ENCODE measurements at places on chromosomes 5 and 9. TPM values are rescaled to one million over a fixed set of nuclear protein-coding genes. Genes with fewer than 3 reads are reported as not detected.

FLT4 gene
- 16.9 TPM for total RNA-seq

TERT gene
- total RNA-seq = not detected

BNC2 gene
- total RNA-seq = 117 TPM

SURF6 gene
- 16.3 TPM for total RNA-seq

EFNA5 gene
- 6.8 TPM for total RNA-seq

- H3K4me3 ChIP-seq = no peak overlapping the region
- H3K36me3 ChIP-seq = no peaks in the 10 kb centered on the region
- H3K27me3 ChIP-seq = no peaks in the 10 kb centered on the region
- no peak overlapping the region for H3K27ac ChIP-seq
- DNase-seq = no peak
Measured at GRCh38 chr9:14107977-14108376, 206.0 kb downstream of the NFIB start.

DNA sequence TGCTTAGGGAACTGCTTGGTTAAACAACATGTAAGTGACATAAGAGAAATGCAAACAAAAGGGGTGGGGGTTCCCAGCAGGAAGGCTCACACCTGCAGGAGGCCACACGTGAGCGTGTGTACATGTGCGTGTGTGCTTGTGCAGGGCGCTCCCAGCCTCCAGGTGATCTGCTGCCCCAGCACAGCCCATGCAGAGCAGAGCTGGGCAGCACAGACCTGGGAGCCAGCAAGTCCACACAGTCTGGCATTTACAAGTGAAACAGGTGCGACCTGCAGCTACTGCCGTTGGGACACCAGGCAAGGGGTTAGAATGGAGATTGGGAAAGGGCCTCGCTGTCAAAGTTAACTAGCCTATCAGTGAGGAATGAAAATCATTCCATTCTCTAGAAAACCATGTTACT, 41.8 kb downstream of the GRAMD2B start:
- H3K36me3 ChIP-seq = peaks cover 29% of the 10 kb centered on the region
- DNase-seq = no peak
- no peak overlapping the region for H3K4me3 ChIP-seq
- no peak overlapping the region for H3K27ac ChIP-seq

DNA sequence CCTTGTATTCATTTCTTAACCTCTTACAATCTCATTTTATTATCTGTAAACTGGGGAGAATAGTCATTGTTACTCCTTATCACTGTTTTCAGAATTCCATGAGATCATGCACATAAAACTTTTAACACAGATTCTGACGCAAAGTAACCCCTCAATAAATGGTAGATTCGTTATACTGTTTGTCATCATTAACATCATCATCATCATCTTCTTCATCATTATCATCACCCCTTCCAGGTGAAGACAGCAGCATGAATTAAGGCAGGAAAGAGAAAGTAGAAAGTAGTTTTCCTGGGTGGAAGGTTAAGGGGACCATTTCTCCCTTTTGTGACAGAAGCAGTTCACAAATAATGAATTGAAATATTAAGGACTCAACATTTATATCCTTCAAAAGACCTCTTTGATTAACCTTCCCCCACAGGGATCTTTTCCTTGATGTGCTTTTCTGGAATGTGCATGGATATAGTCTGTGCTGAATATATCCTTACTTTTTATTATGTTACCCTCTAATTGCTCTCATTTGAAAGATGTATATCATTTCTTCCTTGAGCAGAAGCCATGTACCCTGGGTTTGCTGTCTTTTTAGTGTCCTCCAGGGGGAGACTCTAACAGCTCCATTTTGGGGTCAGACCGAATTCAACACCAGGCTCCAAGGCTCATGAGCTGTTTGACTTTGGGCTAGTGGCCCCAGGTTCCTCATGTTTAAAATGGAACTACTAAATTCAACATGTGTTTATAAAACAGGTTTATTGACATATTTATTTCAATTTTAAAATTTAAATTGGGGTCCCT, 1029.9 kb upstream of the WWC1 start:
- no peak for DNase-seq
- H3K4me3 ChIP-seq = no peak overlapping the region
- H3K4me1 ChIP-seq = peaks cover 3% of the 10 kb centered on the region
- H3K36me3 ChIP-seq = no peaks in the 10 kb centered on the region

GRCh38 chr5:111502956-111503355, 9.4 kb downstream of the STARD4 start:
- no peak overlapping the region for H3K27ac ChIP-seq
- H3K4me1 ChIP-seq = no peaks in the 10 kb centered on the region

- no peak for DNase-seq
- H3K27ac ChIP-seq = no peak overlapping the region
- peaks cover 30% of the 10 kb centered on the region for H3K4me1 ChIP-seq
- no peaks in the 10 kb centered on the region for H3K36me3 ChIP-seq
- H3K4me3 ChIP-seq = no peak overlapping the region
Measured at GRCh38 chr5:161544350-161544765, 2.2 kb downstream of the GABRB2 start.

DNA sequence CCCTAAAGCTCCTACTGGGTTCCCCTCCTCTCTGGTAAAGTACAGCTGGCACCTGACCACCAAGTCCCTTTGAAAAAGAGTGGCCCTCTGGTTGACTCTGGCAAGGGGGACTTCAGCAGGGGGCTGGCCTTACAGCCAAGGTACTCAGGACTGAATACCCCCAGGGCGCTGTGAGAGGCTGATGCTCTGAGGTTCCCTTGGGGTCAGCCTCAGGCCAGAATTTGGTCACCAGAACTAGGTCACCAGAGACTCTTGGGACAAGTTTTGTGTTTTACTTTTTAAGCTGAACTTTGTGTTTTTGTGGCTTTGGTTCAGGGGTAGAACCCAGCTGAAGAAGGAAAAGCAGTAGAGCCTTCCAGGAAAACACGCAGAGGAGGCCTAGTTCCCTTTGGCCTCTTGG, 23.3 kb upstream of the SMU1 start:
- no peak for DNase-seq
- no peak overlapping the region for H3K27ac ChIP-seq
- no peaks in the 10 kb centered on the region for H3K4me1 ChIP-seq
- H3K36me3 ChIP-seq = no peaks in the 10 kb centered on the region
- H3K27me3 ChIP-seq = no peaks in the 10 kb centered on the region
- H3K4me3 ChIP-seq = no peak overlapping the region

DNA sequence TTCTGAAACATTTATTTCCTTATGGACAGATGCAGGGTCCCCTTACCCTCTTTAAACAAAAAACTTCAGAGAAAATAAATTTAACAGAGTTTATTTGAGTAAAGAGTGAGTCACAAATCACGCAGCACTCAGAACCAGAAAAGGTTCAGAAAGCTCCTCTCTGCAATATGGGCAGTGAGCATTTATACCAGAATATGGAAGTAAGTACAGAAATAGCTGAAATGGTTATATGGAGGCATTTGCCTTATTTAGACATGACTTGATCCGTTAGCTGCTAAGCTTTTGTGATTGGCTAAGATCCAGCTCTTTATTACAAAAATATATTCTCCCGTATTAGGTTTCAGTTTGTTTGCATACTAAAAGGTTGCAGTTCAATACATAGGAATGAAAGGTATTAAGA, 1554.1 kb downstream of the EFNA5 start:
- H3K27ac ChIP-seq = no peak overlapping the region
- H3K4me1 ChIP-seq = no peaks in the 10 kb centered on the region

GRCh38 chr5:133121080-133121479, 69.3 kb downstream of the HSPA4 start:
- no peak overlapping the region for H3K27ac ChIP-seq
- no peaks in the 10 kb centered on the region for H3K27me3 ChIP-seq

DNA sequence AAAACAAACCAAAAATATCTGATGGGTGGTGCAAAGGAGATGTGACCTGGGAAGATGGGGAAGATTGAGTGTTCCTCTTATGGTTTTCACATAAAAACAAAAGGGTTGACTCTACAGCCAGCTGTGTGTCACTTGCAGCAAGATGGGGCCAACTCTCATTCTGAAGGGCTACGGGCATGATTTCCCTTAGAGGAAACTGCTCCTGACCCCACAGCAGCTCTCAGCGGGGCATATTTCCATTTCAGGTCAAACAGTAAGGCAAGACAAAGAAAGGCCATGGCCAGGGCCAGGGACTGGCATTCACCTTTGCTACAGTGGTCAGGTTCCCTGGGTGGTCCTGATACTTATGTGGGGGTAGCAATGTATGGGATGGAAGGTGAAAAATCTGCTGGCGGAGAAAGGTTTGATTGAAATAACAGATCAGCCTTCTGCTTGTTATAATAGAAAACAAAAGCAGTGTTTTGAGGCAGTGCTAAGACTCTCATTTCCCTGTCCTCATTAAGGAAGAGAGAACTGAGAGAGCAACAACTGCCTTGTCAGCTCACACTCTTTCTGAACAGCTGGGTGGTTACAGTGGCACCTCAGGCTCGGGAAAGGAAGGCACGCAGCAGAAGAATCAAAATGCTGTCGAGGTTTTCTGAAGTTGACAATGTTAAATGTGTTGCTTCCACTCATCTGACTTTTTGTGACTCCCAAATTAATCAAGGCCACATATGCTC, 120.7 kb upstream of the PCA3 start:
- peak overlapping the region; percentile 46 for H3K27ac ChIP-seq
- no peaks in the 10 kb centered on the region for H3K27me3 ChIP-seq
- no peak for DNase-seq
- H3K4me1 ChIP-seq = no peaks in the 10 kb centered on the region
- H3K4me3 ChIP-seq = no peak overlapping the region
- H3K36me3 ChIP-seq = peaks cover 77% of the 10 kb centered on the region

GRCh38 chr5:181036816-181037364, 3.2 kb upstream of the BTNL9 start:
- no peaks in the 10 kb centered on the region for H3K27me3 ChIP-seq
- no peaks in the 10 kb centered on the region for H3K4me1 ChIP-seq
- H3K36me3 ChIP-seq = no peaks in the 10 kb centered on the region
- DNase-seq = no peak
- H3K27ac ChIP-seq = no peak overlapping the region

Data from sigmoid colon (tissue), 7 donors.